ENCODE measurements at places on chromosomes 2 and 18.

- DNase-seq: no peak
These were observed 149.5 kb downstream of the INO80D start for GRCh38 chr2:205936446-205936845.

GRCh38 chr18:9787712-9788111, 79.6 kb downstream of the RAB31 start:
- no peak for DNase-seq

GRCh38 chr2:152464851-152465470, 130.0 kb downstream of the FMNL2 start:
- DNase-seq: no peak

DNA sequence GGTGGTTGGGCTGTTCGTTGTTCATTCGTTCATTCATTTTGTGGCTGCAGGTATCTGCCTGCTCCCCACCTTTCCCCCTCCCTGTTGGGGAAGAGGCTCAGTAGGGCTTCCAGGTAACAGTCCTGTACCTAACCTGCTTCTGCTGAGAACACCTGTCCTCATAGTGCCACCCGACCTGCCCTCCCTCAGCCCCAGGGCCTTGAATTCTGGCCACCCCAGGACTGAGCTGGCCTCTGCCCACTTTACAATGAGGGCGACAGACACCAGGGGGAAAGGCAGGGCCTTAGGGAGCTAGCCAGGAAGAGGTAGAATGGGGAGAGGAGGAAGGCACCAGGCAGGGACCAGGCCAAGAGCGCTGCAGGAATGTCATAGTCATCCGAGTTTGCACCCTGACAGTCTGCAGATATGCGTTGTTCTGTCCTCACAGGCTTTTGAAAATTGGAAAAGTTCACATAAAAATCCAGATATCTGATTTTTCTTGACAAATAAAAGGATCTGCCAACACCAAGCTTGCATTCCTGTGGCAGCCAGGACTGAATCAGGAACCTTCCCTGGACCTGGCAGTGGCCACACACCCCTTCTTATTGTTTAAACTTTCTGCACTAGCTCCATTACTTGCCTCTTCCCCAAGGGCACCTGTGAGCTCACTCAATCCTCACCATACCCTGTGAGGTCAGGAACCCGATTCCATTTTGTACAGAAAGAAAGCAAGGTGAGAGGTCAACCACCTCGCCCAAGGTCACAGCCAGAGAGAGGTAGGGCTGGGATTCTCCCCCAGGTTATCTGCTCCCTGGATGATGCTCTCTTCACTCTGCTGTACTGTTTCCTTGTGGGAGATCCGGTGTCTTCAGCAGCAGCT, 35.3 kb upstream of the MRPL33 start:
- DNase-seq: no peak

GRCh38 chr2:100630473-100630977, 67.7 kb downstream of the PDCL3 start:
- DNase-seq: no peak
